ENCODE measurements at places on chromosomes 4 and X.

DNA sequence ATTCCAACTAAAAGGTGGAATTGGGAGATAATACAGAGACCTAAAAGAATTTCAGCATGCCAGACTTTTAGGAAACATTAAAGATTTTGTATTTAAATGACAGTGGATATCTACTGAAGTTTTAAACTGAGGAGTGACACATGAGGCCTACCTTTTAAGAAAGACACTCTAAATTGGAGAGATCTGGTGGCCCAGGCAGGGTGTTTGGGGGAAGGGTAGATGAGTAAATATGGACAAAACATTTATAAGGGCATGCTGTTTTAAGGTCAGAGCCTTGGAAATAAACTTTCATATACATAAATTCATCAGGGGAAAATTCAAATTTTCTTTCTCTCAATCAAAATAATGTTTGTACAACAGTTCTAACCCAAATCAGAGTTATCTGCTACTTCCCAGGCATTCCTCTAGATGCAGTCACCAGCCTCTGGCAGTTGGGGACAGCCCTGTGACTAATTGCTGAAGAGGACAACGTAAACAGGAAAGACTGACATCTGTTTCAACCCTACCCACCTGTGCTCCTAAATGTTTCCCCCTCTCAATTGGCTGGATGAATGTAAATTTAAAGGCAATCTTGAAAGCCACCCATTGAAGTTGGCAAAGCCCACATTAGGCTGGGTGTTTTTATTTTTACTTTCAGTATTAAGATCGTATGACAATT, 1646.9 kb upstream of the ADGRL3 start:
- no peak for DNase-seq

GRCh38 chr4:18422685-18423084, 401.1 kb upstream of the LCORL start:
- DNase-seq = no peak

- DNase-seq = no peak
These were observed 23.9 kb upstream of the MXD4 start for GRCh38 chr4:2285613-2286381.

DNA sequence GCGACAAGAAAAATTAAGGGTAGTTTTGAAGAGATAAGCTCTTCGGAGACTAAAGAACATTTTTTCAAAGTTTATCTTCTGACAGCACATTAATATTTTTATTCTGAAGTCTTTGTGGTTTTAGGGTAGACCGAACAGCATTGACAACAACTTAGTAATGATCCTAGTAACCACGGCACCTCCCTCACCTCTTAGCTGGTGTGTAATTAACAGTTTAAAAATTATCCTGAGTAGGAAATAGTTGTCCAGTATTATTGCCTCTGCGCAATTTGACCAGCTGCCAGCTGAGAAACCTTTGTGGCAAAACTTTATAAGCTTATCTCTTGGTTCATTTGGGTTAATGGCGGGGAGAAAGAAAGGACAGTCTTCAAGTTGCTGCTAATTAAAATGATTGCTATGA, 213.6 kb downstream of the CBLL2 start:
- no peak for DNase-seq

DNA sequence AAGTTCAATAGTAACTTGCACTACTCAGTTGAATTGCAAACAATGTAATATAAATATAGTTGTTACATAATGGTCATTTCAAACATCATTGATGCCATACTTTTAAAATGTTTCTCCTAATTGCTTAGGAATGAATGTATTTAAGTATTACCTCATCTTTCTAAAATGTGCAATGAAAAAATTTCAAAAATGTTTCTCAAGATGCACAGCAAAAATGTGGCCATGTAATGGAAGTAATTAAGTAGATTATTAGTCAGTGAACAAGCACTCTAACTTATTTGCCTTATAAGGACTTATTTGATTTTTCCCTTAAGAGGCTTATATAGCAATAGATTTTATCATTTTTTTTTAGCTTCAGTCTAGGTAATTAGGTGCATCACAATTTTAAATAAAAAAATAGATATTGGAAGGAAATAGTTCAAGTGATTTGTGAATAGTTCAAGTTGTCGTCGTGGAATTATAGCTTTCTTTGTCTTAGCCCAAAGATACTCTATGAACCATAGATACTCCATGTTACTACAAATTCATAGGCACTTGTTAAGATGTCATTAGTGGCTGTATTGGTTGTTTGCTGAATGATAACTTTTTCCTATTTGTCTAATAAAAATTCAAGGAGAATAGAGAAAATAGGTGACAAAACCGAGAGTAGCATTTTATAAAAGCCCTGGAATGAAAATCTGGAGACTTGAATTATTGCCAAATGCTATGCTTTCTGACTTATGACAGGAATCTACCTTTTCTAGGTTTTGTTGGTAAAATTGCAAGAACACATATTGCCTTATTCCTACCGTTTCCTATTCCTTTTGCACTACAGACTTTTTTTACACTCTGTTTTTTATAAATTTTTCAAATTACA, 118.5 kb downstream of the TLL1 start:
- no peak for DNase-seq

DNA sequence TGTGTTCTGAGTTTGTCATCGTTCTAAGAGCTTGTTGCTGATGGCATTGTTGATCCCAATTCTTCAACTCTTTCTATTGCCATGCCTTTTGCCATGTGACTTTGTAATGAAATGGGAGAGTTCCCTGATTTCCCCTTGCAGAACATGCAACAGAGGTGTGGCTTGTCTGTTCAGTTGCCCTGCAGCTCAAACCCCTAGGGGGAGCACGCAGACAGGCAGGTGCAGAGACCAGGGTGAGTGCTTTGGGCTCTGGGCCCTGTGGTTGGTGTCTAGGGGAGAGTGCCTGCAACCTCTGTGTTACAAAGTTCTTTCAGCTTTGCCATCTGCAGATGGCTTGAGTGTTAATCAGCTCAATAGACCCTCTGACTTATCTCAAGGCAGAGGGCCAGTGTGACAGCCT, 332.7 kb downstream of the MID1IP1 start:
- no peak for DNase-seq
